ENCODE measurements at places on chromosomes 3 and 15.

DNA sequence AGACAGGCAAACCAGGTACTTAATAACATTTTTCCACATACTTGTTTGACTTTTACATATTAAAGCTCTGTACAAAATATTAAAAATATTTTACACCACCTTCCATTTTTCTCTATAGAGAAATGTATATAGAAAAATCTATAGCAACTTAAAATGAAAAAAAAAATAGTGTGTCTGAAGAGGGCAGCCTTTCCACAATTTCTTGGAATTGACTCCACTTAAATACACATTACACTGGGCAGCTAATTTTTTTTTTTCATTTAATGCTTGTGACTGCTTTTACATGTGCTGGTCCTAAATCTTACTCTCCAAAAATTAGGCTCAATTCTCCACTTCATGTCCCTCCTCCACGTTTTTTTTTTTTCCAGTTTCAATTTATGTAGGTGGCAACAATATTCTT lies 427.0 kb upstream of the RBMS3 start:
- DNase-seq, result no peak

DNA sequence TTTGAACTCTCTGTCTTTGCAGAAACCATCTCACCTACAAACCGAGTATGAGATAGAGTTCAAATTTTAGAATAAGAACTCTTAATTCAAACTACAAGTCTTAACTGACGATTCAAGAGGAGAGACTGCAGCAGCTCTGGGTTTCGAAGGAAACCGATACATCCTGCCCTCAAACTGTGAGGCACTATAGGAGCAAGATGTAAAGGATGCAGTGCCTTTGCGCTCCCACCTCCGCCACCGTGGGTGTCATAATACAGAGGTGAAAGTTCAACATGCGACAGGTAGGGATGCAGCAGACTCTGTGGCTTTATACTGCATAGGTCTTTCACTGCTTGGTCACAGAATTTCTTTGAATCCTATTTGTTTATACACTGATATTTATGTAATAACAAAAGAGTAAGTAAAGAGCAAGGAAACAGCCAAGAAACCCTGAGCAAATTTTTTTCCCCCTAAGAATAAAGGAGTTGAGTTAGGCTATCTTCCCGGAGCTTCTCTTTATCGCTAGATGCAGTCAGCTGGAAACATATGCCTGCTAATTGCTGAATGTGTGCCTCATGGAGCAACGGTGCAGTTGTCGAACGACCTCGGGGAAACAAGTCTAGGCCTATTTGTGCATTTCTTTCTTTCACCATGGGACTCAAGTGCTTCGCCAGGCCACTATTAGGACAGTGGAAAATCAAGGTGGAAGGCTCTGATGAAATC lies 1097.6 kb upstream of the CFAP20DC start:
- no peak for DNase-seq

- no peak for DNase-seq
Measured at GRCh38 chr3:108177536-108177935, 44.7 kb downstream of the IFT57 start.

DNA sequence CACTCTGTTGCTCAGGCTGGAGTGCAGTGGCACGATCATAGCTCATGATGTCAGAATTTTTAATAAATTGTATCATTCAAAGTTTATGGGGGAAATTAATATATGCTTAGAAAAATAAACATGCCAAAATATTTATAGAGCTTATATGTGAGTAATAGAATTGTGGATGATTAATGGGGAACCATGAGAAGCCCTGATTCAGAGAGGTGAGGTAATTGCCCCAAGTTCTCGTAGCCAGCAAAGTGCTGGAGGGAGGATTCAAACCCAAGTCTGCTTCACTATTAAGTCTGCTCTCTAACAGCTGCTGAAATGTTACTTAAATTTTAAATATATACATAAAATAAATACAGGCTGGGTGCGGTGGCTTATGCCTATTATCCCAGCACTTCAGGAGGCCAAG lies 26.2 kb upstream of the IGF2BP2 start:
- no peak for DNase-seq

- no peak for DNase-seq
Measured at GRCh38 chr3:120497336-120497735, 46.5 kb upstream of the FSTL1 start.

DNA sequence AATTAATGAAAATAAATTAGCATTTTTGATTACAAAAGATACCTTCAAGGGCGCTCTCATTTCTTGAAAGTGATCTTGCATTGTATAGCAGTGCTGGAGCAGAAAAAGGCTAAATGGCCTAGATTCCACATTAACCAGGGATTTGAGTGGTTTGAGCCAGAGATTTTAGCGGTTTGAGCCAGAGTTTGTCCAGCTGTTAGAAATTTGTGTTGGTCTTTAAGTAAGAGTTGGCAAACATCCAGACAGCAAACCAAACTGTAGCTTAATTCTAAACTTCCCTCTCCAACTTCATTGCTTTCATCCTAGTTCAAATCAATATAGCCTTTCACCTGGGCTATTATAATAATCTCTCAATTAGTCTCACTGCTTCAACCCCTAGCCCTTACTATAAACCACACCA lies 351.7 kb downstream of the IGSF11 start:
- DNase-seq, result peak; percentile 34

GRCh38 chr3:12197475-12197874 lies 38.8 kb upstream of the TIMP4 start:
- DNase-seq, result no peak

GRCh38 chr15:47725906-47726305 lies 8.6 kb downstream of the SEMA6D start:
- peak; percentile 72 for DNase-seq

Measured in NCI-H1092 treated with DMSO at 0.1 percent for 48 hours (cell line).